ENCODE measurements at places on chromosomes 12 and 14.
A peak's percentile ranks its signal among the peaks of the same experiment; 100 is the strongest.

DNA sequence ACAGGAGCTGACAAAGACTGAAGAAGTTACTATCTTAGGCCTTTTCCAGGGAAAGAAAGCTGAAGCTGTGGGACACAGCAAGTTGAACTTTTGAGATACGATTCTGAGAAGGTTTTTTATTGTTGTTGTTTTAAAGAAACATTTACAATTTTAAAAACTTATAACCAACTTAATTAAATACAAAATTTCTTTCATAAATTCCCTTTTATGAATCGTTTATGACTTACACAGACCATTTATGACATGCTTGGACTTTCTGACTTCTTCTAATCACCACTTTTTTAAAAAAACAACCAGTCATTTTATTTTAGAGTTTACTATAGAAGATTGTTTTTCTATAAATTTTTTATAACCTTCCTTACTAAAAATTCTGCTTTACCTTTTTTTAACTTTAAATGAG is 68.7 kb downstream of the DHRS2 start:
- DNase-seq = no peak

DNA sequence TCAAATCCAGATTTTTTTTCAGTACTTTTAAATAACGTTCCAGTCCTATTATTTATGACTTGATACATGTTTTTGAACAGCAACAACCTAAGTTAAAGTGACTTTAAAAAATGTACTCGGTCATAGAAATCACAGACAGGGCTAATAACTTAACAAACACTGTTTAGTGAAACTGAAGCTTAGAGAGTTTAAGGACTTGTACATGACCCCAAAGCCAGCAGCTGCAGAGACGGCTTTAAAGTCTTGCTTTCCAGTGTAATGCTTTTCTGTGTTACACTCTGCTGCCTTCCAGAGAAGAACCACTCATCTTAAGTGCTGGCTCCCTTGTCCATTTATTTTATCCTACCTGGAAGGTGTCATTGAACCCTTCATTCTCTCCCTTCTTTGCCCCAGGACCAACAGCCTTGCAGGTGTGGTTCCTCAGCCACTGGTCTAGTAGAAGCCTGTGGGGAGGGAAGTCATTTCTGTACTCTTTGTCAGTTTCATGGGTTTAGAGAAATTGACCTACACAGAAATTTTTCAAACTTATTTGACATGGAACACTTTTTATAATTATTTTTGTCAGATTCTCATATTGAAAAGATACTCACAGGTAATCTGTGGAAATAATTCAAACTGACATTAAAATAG is 60.9 kb downstream of the NAV3 start:
- DNase-seq = no peak

GRCh38 chr12:96445691-96446583 is 43.4 kb upstream of the CFAP54 start:
- peak; percentile 56 for DNase-seq

- DNase-seq = no peak
Observed at GRCh38 chr14:102219316-102219715, 79.6 kb downstream of the WDR20 start.

- no peak for DNase-seq
Observed at GRCh38 chr12:117674313-117674712, 294.5 kb downstream of the KSR2 start.

GRCh38 chr12:69157023-69157655 is 82.2 kb upstream of the CPSF6 start:
- DNase-seq = peak; percentile 83

DNA sequence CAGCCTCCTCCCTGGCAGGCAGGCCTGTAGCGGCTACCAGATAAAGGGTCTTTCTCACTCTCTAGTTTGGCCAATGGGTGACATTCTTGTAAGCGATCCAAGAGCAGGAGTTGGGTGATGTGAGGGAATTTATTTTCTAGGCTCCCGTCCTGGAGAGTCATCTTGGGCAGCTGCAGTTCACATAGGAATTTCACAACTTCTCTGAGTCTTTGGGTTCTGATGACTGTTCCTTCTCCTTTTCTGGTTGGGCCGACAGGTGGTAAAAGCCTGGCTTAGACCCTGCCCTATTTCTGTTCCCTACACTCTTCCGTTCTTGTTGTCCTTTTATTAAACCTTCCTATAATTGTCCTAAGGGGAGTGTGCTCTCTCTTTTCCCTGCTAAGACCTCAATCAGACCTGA is 42.6 kb upstream of the POC1B start:
- no peak for DNase-seq

- DNase-seq = peak; percentile 99
Observed at GRCh38 chr12:56117778-56118687, at the start of gene ZC3H10. Gene ZC3H10, plus strand, starts transcription at chr12:56118266. Its CDS starts 2,297 bp downstream, at chr12:56120563.

DNA sequence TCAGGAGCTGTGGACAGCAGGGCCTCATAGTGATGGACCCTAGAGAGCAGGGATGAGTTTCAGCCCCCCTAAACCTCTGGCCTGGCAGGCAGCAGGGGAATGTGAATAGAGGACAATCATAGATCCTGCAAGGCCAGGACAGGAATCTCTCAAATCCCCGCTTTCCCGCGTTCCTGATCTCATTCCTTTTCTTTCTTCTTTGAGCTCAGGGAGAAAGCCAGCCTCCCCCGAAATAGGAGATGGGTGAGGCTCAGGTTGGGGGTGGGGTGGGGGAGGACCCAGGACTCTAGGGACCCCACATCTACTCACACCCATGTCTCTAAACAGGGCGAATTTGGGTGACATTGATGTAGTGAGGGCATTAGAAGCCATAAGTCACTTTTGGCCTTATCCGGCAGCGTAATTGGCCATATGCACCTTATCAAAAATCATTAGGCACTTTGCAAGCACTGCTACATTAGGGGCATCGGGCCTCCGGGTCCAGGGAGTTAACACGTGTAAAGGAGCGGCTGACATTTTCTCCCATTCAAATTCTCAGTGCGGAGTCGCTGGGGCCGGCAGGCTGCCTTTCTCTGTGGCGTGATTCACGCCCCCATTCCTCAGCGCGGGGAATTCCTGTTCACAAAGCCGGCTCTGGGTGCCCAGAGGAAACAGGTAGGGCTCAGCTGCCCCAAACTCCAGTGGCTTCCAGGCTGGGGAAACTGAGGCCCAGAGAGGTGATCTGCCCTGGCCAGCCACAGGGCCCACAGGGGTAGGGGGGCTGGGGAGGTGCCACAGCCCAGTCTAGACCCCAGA is 1.5 kb downstream of the LHX5 start:
- DNase-seq = no peak
